ENCODE measurements at places on chromosomes 5 and 9. TPM values are rescaled to one million over a fixed set of nuclear protein-coding genes. Genes with fewer than 3 reads are reported as not detected.

Gene SLC6A3
- not detected for total RNA-seq

Gene ZNF618
- 0.27 TPM for total RNA-seq

Gene ZBED3
- 5.2 TPM for total RNA-seq

Gene OTP
- not detected for total RNA-seq

Gene MLANA
- total RNA-seq = not detected

Gene ANKRD31
- 0.94 TPM for total RNA-seq

Gene ADRB2
- total RNA-seq = 0.98 TPM

Gene G3BP1
- total RNA-seq = 247 TPM

Gene NDFIP1
- total RNA-seq = 96.9 TPM

Gene HAUS6
- total RNA-seq = 35.8 TPM

DNA sequence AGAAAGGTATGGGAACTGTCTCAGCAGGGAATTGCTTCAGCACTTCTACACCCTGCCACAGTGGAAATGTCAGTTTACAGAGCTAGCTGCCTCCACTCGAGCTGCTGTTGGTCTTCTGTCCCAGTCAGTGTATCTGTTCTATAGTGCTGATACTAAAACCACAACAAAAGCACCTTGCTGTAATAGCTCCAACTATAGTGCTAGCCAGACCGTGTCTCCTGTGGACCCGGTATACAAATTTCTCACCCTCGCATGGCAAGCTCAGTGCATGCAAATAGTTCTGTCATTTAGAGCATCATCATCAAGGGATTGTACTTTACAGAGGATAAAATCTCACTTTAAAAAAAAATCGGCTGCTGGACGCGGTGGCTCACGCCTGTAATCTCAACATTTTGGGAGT, 51.5 kb upstream of the IQGAP2 start:
- no peaks in the 10 kb centered on the region for H3K36me3 ChIP-seq
- DNase-seq = no peak
- no peaks in the 10 kb centered on the region for H3K4me1 ChIP-seq
- no peak overlapping the region for H3K4me3 ChIP-seq
- no peak overlapping the region for H3K27ac ChIP-seq
- no peaks in the 10 kb centered on the region for H3K27me3 ChIP-seq

DNA sequence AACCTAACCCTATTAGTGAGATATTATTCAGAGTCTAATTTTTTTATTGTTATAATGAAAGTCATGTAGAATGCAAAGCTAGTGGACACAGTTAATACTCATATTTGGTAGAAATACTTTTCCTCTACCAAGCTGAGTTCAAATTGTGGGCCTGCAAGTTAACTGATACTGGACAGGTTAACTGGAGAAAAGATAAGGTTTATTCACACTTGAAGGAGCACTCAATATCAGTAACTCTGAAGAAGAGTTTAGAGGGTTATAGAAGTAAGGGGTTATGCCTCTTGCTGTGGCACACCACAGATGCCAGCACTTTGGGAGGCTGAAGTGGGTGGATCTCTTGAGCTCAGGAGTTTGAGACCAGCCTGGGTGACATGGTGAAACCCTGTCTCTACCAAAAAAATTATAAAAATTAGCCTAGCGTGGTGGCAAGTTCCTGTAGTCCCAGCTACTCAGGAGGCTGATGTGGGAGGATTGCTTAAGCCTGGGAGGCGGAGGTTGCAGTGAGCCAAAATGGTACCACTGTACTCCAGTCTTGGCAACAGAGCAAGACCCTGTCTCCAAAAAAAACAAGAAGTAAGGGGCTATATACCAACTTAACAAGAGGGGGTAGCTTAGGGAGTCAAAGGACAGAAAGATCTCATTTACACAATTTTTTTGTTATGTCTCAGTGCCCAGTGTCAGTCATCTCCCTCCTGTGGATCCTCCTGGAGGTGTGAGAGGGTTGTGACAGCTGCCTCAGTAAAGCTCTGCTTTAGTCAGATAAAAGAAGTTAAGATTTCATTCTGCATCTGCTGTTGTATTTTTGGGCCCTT, 121.2 kb upstream of the GRHPR start:
- no peaks in the 10 kb centered on the region for H3K27me3 ChIP-seq
- peaks cover 40% of the 10 kb centered on the region for H3K36me3 ChIP-seq
- H3K27ac ChIP-seq = peak overlapping the region; percentile 95
- peak overlapping the region; percentile 44 for H3K4me3 ChIP-seq
- peak; percentile 43 for DNase-seq
- H3K4me1 ChIP-seq = peaks cover 67% of the 10 kb centered on the region

- no peaks in the 10 kb centered on the region for H3K36me3 ChIP-seq
- H3K4me1 ChIP-seq = peaks cover 10% of the 10 kb centered on the region
- DNase-seq = peak; percentile 29
- no peak overlapping the region for H3K4me3 ChIP-seq
Observed at GRCh38 chr5:56314529-56314928, 81.4 kb upstream of the ANKRD55 start.

- no peak for DNase-seq
- H3K27ac ChIP-seq = no peak overlapping the region
- peaks cover 7% of the 10 kb centered on the region for H3K4me1 ChIP-seq
- no peak overlapping the region for H3K4me3 ChIP-seq
- no peaks in the 10 kb centered on the region for H3K36me3 ChIP-seq
Observed at GRCh38 chr5:57448287-57448686, 34.3 kb downstream of the ACTBL2 start.

DNA sequence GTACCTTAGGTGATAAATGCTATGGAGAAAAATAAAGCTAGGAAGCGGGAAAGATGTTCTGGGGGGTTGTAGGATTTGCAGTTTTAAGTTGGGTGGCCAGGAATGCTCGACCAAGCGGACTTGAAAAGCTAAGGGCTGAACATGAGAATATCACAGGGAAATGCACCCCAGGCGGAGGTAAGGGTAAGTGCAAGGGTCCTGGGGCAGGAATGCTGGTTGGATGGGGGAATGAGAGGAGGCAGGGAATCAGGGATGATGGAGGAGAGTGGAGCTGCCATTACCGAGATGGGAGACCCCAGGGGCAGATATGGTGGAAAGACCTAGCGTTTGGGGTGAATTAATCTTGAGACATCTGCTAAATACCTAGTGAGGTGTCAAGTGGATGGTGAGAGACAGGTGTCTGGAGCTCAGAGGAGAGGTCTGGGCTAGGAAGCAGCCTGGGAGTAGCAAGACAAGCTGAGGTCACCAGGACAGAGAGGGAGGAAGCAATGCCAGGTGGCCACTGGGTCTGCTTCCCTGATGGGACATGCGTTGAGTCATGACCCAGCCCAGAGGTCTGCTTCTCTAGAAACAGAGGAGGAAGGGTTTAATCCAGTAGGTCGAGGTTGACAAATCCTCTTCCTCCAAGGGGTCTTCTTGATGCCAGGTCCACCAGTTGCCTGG, 77.7 kb upstream of the ASS1 start:
- no peaks in the 10 kb centered on the region for H3K36me3 ChIP-seq
- DNase-seq = no peak
- H3K27me3 ChIP-seq = peaks cover 2% of the 10 kb centered on the region
- H3K4me3 ChIP-seq = no peak overlapping the region
- peaks cover 12% of the 10 kb centered on the region for H3K4me1 ChIP-seq

DNA sequence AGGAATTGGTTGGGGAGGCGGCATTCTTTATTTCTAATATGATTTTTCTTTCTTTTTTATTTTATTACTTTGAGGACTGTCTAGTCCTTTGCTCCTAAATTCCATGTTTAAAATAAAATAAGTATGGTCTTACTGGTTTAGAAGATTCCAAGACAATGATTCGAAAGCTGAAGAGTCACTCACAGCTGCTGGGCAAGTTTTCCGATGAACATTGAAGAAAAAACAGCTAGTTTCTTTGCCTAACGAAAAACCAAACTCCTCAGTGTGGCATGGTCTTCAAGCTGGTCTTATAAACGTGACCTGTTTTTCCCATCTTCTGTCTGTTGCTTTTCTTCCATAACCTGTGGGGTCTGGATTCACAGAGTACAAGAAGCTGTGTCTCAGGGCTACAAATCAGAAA, 25.1 kb downstream of the ZNF474 start:
- H3K27ac ChIP-seq = no peak overlapping the region
- no peaks in the 10 kb centered on the region for H3K36me3 ChIP-seq
- H3K4me1 ChIP-seq = peaks cover 6% of the 10 kb centered on the region
- no peak for DNase-seq

GRCh38 chr5:42951293-42951840, 88.8 kb downstream of the ANXA2R start:
- peaks cover 19% of the 10 kb centered on the region for H3K4me1 ChIP-seq
- peak overlapping the region; percentile 97 for H3K27ac ChIP-seq
- peak; percentile 89 for DNase-seq
- peak overlapping the region; percentile 89 for H3K4me3 ChIP-seq

- H3K4me3 ChIP-seq = no peak overlapping the region
- no peak for DNase-seq
- H3K27me3 ChIP-seq = no peaks in the 10 kb centered on the region
- no peak overlapping the region for H3K27ac ChIP-seq
Observed at GRCh38 chr9:115884846-115885245, 268.7 kb upstream of the PAPPA start.

- H3K27me3 ChIP-seq = peaks cover 6% of the 10 kb centered on the region
- DNase-seq = no peak
- no peaks in the 10 kb centered on the region for H3K36me3 ChIP-seq
- no peak overlapping the region for H3K4me3 ChIP-seq
- peak overlapping the region; percentile 1 for H3K27ac ChIP-seq
- H3K4me1 ChIP-seq = peaks cover 5% of the 10 kb centered on the region
Observed at GRCh38 chr5:36442352-36442751, 140.7 kb upstream of the RANBP3L start.

- no peak for DNase-seq
- no peaks in the 10 kb centered on the region for H3K4me1 ChIP-seq
- H3K4me3 ChIP-seq = no peak overlapping the region
- H3K27me3 ChIP-seq = peaks cover 2% of the 10 kb centered on the region
- H3K36me3 ChIP-seq = no peaks in the 10 kb centered on the region
- no peak overlapping the region for H3K27ac ChIP-seq
Observed at GRCh38 chr5:39315995-39316394, 48.3 kb downstream of the C9 start.

- peaks cover 100% of the 10 kb centered on the region for H3K36me3 ChIP-seq
- H3K27ac ChIP-seq = peak overlapping the region; percentile 67
- H3K27me3 ChIP-seq = no peaks in the 10 kb centered on the region
- H3K4me3 ChIP-seq = no peak overlapping the region
- H3K4me1 ChIP-seq = peaks cover 98% of the 10 kb centered on the region
Observed at GRCh38 chr9:89413963-89414638, 83.8 kb downstream of the SEMA4D start.

GRCh38 chr5:29077451-29077850, 2039.1 kb upstream of the CDH9 start:
- DNase-seq = no peak
- H3K4me1 ChIP-seq = no peaks in the 10 kb centered on the region
- no peak overlapping the region for H3K4me3 ChIP-seq

GRCh38 chr9:128218172-128218517, 15.0 kb downstream of the DNM1 start:
- H3K36me3 ChIP-seq = no peaks in the 10 kb centered on the region
- H3K27ac ChIP-seq = peak overlapping the region; percentile 72
- no peaks in the 10 kb centered on the region for H3K27me3 ChIP-seq
- DNase-seq = no peak
- peak overlapping the region; percentile 77 for H3K4me3 ChIP-seq

DNA sequence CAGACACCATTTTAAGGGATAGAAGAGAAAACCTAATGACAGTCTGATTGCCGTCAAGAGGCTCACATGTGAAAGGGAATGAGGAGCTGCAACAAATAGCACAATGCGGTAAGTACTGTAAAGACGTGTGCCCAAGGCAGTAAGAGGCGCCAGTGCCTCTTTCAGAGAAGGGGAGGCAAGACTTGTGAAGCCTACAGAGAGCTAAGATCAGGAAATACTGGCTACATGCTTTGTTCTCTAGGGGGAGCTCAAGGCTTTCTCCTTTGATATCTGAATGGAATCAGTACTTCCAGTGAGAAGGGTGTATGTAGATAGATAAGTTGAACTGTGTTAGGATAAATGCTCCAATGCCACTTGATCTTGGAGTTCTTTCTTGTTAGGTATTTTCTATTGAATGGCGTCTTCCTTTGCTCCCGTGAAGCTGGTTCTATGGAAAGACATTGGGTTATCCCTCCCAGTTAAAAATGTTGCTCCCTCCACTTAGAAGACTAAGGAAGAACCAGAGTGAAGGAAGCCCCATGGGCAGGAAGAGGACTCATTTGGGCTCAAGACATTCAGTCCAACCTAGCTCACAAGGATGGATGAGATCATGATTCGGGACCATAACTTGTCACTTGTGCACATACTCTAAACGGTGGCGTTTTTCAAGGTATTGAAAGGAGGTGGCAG, 23.5 kb upstream of the ALDOB start:
- no peak overlapping the region for H3K27ac ChIP-seq
- no peaks in the 10 kb centered on the region for H3K36me3 ChIP-seq
- H3K4me3 ChIP-seq = no peak overlapping the region
- no peaks in the 10 kb centered on the region for H3K4me1 ChIP-seq
- peaks cover 14% of the 10 kb centered on the region for H3K27me3 ChIP-seq

DNA sequence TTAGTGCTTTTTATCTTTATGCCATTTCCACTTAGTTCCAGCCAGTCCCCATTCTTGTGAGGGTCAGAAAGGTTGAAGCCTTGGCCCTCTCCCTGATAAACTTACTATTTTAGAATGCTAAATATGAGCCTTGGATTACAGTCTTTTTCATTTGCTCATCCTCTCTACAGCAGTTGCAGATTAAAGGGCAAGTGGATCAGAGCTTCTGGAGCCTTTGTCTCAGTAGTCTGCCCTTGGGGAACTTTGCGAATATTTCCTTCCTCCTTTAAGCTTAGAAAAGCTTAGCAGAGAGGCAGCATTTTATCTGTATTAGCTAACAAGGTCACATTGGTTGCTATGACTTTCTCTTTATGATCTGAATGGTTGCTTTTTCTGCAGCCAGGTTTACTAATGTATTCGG, 11.5 kb downstream of the FSD1L start:
- no peaks in the 10 kb centered on the region for H3K36me3 ChIP-seq
- H3K4me3 ChIP-seq = no peak overlapping the region
- no peak for DNase-seq
- no peak overlapping the region for H3K27ac ChIP-seq
- peaks cover 5% of the 10 kb centered on the region for H3K27me3 ChIP-seq

GRCh38 chr5:143801252-143801939, 10.6 kb upstream of the HMHB1 start:
- no peak overlapping the region for H3K4me3 ChIP-seq
- no peaks in the 10 kb centered on the region for H3K4me1 ChIP-seq
- DNase-seq = no peak
- no peaks in the 10 kb centered on the region for H3K27me3 ChIP-seq

GRCh38 chr5:97529354-97529985, 346.4 kb upstream of the RIOK2 start:
- H3K4me1 ChIP-seq = no peaks in the 10 kb centered on the region
- H3K27me3 ChIP-seq = no peaks in the 10 kb centered on the region
- no peak for DNase-seq
- no peaks in the 10 kb centered on the region for H3K36me3 ChIP-seq

GRCh38 chr5:53814819-53815218, 254.4 kb downstream of the NDUFS4 start:
- H3K27me3 ChIP-seq = peaks cover 1% of the 10 kb centered on the region
- DNase-seq = no peak
- no peak overlapping the region for H3K4me3 ChIP-seq
- H3K4me1 ChIP-seq = no peaks in the 10 kb centered on the region
- no peak overlapping the region for H3K27ac ChIP-seq

DNA sequence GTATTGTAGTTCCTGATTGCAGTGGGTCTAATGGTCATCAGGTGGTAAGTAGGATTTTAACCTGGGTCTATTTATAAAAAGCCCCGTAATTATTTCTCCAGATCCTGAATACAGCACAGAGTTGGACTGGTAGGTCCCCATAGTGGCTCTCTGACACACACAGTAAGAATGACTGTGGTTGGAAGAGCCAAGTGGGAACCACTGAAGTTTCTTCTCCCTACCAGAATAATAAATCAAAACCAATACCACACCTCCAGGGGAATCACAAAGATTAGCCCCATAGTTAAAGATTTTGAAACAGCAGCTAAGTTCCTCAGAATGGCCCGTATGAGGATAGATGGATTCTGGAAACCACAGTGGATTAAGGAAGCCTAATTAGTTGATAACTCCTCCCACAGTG, 68.4 kb upstream of the ZFR start:
- no peak overlapping the region for H3K4me3 ChIP-seq
- no peaks in the 10 kb centered on the region for H3K27me3 ChIP-seq
- DNase-seq = no peak

Measured in activated CD8-positive, alpha-beta T cell treated with anti-CD3 and anti-CD28 coated beads for 36 hours (primary cell).